ENCODE measurements at places on chromosomes 3 and 15.

GRCh38 chr3:126582311-126582710, 23.6 kb upstream of the C3orf22 start:
- DNase-seq, result no peak

DNA sequence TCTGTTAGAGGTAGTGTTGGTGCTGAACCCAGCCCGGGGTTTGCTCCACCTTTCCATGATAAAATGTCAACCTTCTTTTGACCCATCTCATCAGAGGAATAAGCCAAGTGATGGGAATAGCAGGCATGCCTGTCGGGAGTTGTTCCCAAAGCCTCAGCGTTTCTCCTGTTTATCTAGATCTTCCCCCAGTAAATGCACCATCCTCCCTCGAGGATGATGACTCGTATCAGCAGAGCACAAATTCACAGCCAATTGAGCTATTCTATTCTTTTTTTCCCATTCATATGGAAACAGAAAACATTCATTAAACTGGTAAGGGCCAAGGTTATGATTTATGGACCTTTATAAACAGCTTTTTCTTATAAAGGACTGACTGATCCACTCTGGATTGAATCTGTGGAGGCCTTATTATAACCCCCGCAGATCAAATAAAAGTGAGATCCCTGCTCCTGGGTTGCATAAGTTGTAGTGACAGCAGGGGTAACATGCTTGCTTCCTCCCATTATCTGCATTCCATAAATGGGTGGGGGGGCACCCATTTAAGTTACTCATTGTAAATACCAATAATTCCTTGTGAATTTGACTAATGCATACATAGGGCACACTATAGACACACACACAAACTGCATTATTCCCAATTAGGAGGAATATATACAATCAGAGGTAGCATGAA, 207.3 kb downstream of the PLCL2 start:
- no peak for DNase-seq

- no peak for DNase-seq
These were observed 872.9 kb downstream of the NAALADL2 start for GRCh38 chr3:175732017-175732416.

GRCh38 chr15:80127911-80128310, 24.9 kb upstream of the FAH start:
- no peak for DNase-seq

- DNase-seq, result no peak
These were observed 57.6 kb upstream of the APEH start for GRCh38 chr3:49616491-49616941.

DNA sequence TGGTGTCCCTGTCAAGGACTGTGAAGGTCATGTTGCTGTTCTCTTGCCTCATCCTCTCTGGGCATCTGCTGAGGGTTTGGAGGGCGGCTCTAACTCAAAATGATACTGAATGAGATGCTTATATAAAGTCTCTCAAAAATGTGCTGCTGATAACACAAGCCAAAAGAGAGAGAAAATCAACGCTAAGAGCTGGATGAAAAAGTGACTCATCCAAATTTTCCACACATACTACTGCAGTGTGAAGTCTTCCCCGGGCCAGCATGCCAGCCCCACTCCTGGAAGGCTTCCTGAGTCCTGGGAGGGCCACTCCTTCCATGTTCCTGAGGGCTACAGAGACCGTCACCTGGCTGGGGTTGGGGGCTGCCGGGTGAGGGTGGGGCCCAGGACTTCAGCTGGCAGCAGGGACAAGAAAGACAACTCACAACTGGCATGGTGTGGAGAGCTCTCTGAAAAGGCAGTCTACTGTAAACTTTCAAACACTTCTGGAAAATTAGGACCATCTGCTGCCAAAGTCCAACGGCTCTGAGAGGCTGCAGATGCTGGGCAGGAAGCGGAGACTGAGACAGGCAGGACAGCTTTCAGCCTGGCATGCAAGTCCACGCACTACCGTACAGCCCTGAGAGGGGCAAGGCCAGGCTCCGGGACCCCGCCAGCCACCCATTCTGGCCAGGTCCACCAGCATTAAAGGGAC, 200.3 kb downstream of the ADAMTS17 start:
- no peak for DNase-seq

- DNase-seq, result no peak
These were observed 36.0 kb downstream of the SLC25A26 start for GRCh38 chr3:66256806-66257205.

- DNase-seq, result no peak
These were observed 26.9 kb upstream of the LINGO1 start for GRCh38 chr15:77659350-77660321.

GRCh38 chr3:107882881-107883280, 207.9 kb downstream of the CD47 start:
- no peak for DNase-seq

- no peak for DNase-seq
These were observed 60.7 kb downstream of the TASOR start for GRCh38 chr3:56622381-56622780.

- no peak for DNase-seq
These were observed 43.5 kb downstream of the ARRDC4 start for GRCh38 chr15:98003996-98004395.

DNA sequence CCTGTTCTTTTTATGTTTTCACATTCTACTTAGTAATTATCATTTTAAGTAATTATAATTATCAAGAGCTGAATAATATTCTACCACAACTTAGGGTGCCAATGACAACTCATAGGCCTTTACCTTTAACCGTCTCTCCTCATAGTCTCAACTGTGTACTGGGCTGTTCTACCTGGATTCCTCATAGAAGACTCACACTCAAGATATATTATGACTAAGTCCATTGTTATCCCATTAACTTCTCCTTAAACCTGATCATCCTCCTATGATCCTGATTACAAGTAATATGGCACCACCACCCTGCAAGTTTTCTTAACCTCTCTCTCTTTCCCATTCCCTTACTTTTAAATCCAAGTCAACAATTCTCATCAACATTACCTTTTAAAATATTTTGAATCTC, 285.9 kb upstream of the VEPH1 start:
- no peak for DNase-seq

DNA sequence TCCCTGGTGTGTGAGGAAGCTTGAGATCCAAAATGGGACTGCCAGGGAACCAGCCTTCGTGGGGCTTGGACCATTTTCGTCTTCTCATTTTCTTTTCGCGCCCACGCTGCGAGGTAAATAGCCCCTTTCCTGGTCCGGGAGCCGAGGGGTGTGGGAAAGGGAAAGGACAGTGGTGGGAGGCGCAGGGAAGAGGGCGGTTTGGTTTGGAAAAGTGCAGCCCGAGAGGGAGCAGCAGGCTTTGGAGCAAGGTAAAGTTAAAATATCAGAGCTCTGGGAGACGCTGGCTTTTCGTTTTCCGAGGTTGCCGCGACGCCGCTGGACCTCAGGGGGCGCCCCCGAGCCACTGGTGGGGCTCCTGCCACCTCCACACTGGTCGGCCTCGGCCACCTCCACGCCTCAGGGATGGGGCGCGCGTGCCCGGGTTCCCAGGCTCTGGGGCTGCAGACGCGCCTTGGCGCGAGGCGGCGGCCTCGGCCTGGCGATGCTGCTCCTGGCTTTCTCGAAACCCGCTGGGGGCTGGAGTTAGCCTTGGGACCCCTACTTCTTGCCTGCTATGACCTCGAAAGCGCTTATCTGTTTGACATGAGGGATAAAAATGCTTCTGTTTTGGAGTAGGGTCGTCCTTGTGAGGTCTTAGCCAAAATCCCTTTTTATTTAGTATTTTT, 3.2 kb downstream of the PTPRG start:
- no peak for DNase-seq

DNA sequence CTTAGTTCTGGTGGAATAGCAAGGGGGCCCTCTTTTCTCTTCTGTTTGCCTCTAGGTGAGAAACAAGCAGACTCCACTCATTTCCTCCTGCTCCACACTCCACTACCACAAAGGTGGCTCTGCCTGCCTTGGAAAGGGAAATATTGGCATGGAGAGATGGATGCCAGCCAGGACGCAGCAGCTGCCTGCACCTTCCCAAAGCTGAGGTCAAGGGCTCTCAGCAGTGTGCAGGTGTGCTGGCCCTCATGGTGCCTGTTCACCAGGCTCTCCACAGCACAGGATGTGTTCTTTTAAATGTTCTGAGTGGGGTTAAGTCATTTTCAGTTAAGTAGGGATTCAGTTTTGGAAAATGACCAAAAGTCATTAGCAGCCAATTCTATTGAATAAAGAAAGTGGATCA, 211.2 kb upstream of the STRIT1 start:
- DNase-seq, result no peak

All from stimulated activated CD8-positive, alpha-beta memory T cell treated with anti-CD3 and anti-CD28 coated beads, Interleukin-7, amount 100 ng/mL, for 1 hour (primary cell).